ENCODE measurements at places on chromosomes 3 and 15. TPM values are rescaled to one million over a fixed set of nuclear protein-coding genes. Genes with fewer than 3 reads are reported as not detected.

DNA sequence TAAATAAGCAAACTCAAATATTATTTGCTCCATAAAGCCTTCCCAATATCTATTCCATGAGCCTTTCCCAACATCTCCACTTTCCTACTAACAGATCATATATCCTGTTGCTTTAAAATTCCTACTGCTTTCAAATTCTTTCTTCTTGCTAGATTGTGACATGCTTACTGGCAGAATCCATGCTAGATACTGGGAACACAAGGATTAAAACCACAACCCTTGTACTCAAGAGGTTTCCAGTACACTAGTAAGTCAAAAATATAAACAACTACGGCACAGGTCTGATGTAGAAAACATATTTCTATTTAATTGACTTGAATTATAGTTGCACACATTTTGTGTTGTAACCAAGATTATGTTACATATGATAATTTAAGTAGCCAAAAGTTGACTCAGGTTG, 275.0 kb downstream of the ZBTB20 start:
- no peak for DNase-seq

DNA sequence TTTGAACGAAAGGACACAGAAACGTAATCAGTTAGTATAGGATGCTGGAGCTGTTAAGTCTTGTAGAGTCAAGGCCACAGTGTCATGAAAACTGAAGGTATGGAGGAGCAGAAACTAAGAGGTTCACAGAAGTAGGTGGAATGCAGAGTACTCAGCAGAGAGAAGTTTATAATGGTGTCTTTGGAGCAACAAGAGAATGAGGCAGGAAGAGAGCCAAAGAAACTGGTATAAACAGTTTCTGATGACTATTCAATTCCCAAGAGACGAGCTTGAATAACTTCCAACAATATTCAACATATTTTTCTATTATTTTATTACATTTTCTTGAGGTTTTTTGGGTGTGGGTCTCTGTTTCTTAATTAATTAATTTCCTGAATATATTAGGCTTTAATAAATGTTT, 29.6 kb downstream of the GALK2 start:
- DNase-seq: no peak

ANKDD1A gene
- 0.39 TPM for total RNA-seq

DNA sequence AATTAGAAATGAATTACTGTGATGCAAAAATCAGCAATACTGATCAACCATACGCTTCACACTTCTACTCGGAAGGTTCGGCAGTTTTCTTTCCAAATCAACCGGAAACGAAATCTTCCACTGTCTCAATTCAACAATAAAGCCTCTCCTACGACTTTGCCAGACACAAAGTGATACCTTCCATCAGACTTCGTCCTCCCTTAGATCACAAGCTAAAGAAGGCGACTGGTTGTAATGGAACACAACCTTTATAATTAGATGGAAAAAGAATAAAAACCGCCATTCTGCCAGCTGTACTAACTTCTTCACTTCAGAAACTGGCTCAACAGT, 618 bp downstream of the PARL start:
- no peak for DNase-seq

DUOXA1 gene
- total RNA-seq: not detected

GRCh38 chr15:89167267-89168176, 53.9 kb downstream of the RLBP1 start:
- DNase-seq: peak; percentile 73

TOPBP1 gene
- 21.1 TPM for total RNA-seq

- no peak for DNase-seq
These were observed 248.4 kb downstream of the KCNH8 start for GRCh38 chr3:19396726-19397125.

DHFR2 gene
- 2.1 TPM for total RNA-seq

- DNase-seq: no peak
These were observed 77.7 kb downstream of the OCA2 start for GRCh38 chr15:28021281-28022039.

DNA sequence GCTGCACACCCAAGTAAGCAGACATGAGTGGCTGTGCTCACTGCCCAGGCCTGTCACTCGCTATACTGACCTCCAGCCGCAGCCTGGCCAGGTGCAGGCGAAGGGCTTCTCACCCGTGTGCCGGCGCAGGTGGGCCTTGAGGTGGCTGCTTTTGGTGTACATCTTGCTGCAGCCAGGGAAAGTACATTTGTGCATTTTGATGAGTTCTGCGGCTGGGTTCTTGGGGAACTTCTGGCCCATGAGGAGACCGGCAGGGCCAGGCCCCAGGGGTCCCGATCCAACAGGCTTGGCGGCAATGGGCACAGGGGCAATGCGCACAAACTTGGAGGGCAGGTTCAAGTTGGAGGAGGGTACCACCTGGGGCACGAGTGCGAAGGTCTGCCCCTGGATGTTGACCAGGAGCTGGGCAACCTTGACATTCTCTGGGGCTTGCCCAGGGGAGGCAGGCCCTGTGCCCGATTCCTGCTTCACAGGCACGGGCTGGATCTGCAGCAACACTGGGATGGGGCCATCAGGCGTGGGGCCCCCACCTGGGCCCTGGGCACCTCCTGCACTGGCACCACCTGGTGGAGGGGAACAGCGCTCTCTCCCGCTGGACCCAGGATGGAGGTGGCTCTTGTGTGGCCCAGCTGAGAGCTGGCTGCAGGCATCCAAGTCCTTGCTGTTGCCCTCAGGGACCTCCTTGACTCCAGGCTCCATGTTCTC, 5.3 kb downstream of the KLF15 start:
- DNase-seq: peak; percentile 1

HERC2 gene
- total RNA-seq: 57.6 TPM

GABRB3 gene
- 0.31 TPM for total RNA-seq

GPR176 gene
- total RNA-seq: 3.0 TPM

GRCh38 chr15:89533861-89534544, 37.6 kb upstream of the RHCG start:
- DNase-seq: no peak

FOXL2NB gene
- not detected for total RNA-seq

- no peak for DNase-seq
These were observed 878 bp upstream of the TLR9 start for GRCh38 chr3:52226229-52226817.

DNA sequence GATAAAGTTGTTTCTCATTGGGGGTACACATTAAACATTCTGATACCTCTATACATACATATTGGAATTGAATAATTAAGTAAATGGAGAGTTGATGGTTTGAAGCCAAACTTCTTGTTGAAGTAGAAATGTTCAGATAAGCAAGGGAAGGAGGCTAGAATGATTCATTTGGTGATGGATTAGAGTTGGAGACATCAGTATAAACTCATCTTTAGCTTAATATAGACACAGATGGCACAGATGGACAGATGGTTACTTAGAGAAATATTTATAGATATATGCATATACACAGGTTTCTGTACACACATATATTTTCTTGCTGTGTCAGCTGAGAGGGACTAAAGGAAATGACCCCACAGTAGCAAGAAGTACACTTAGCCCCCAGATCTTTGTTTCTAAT, 69.5 kb downstream of the LRRC49 start:
- no peak for DNase-seq

IL17RE gene
- 1.5 TPM for total RNA-seq

GRCh38 chr3:33312361-33312760, 35.1 kb downstream of the FBXL2 start:
- no peak for DNase-seq

GRCh38 chr3:172595664-172596393, 72.6 kb upstream of the TNFSF10 start:
- DNase-seq: no peak

- DNase-seq: peak; percentile 43
These were observed 2.3 kb downstream of the BBX start for GRCh38 chr3:107524841-107525643.

DNA sequence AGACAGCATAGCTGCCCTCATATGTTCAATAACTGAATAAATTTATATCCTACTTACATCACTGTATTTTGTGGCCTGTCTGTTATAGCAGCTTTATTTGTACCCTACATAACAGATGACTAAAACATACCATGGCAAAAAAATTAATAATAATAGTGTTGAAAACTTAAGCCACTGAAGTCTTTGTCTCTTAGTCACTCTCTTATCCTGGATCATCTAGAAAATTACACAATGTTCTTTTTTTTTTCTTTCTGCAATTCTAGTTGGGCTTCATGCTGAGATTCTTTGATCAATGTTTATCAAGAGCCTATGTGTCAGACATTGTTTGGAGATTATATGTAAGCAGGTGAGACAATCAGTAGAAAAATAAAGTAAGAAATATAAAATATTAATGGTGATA, 519.3 kb upstream of the ARPP21 start:
- DNase-seq: no peak

GRCh38 chr3:13414040-13414729, 5.9 kb downstream of the NUP210 start:
- DNase-seq: no peak

GRCh38 chr3:13975686-13976085, 95.8 kb upstream of the WNT7A start:
- DNase-seq: no peak

DNA sequence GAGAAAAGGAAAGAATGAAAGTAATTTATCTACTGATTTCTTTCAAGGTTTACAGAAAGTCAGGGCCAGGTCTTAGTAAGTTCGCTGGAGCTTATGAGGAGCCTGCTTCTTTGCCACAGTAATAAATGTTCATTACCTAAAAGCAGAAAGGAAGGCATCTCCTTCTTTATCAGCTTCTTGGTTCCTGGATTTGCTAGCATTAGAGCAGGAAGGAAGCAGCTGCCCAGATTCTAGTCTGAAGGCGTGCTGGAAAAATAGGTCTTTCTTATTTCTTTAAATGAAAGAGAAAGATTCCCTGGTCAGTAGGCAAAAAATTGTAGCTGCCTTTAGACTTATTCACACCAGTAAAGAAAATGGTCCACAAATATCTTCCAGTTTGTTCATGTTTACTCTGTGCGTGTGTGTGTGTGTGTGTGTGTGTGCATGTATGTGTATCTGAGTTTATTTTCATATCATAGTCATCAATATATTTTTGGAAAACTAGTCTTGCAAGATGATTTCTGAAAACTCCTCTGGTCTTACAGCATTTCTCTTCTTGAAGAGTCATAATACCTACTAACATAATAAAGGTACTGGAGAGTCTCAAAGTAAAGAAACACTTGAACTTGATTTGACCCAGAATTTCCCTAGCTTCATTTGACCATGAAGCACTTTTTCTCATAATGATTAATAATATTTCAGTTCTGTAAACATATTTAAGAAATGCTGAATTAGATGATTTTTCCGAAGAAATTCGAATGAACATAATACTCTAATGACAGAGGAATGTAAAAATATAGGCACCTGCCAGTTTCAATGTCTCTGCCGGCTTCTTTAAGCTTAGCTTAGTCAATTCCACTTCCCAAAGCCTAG, 255.3 kb upstream of the ZPLD1 start:
- DNase-seq: no peak

DNA sequence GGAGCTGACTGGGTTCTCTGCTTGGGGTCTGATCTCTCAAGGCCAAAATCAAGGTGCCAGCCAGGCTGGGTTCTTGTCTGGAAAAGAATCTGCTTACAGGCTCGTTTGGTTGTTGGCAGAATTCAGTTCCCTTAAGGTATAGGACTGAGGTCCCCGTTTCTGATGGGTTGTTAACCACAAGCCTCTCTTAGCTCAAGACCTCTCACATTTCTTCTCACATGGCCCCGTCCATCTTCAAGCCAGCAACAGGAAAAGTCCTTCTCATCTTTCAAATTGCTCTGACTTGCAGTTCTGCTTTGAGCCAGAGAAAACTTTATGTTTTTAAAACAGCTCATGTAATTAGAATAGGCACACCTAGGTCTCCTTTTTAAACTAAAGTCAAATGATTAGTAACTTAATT, 20.4 kb downstream of the UACA start:
- peak; percentile 65 for DNase-seq

DNA sequence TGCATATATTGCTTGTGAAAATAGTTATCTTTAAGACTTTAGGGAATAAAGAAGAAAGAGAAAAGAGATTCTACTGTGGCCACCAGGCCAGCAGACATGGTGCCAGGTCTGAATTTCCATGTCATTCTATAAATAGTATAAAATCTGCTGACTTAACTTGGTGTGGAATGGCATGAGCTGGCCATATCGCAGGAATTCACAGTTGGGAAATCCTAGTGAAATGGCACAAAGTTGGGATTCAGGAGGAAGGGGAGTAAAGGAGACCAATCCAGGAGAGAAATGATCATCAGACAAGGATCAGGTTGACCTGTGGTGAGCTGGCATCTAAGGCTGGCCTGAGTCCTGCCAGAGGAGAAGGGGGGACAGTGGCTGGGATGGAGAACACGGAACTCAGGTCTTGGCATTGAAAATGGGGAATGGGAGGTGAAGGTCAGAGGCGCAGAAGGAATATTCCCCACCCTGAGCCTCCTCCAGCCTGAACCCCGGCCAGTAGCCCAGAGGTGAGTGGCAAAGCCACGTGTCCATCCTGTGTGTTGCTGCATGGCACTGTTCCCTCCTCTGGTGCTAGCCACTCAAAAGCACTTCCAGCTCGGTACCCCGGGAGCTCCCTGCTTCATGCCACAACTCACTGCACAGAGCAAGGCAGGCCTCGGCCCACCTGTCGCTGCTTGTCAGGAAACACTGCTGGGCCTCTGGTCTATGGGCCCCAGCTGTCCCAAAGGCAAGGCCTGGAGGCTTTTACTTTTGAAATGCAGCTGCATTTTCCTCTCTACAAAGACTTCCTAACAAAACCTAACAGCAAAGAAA, 51.4 kb downstream of the SSUH2 start:
- peak; percentile 85 for DNase-seq

DNA sequence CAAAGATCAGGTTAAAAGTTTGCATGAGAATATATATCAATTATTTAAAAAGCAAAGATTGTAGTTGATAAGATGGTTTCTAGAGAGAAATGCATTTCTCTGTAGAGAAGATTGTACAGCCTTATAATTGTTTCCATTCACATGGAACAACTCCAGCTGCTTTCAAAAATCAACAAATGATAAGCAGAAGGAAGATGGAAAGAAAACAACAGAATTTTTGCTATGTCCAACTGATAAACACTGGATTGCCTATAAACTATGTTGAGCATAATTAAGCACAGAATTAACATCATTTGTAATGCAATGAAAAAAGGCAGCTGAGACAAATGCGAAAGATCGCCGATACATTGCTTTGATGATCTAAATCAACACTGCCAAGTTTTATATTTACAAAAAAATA, 89.0 kb downstream of the C3orf85 start:
- no peak for DNase-seq

DNA sequence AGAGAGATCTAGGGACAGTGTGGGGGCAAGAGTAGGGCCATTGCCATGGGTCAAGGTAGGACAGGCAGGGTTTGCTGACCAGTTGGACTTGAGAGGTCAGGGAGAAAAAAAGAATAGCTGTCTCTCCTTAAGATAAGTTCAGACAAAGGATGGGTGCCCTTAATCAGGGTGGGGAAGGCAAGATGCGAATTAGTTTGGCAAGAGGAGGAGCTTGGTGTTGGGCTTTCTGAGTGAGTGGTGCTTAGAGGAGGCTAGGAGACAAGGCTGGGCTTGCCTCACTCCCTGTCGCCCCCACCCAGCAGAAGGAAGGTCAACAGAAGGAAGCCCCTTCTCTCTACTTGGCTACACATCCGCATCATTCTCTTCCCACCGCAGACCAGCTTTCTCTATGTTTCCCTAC, 53.9 kb upstream of the CTDSPL start:
- no peak for DNase-seq
